ENCODE measurements at places on chromosomes 2 and 18.
A peak's percentile ranks its signal among the peaks of the same experiment; 100 is the strongest.

GRCh38 chr2:230234845-230235244 is 9.3 kb downstream of the SP140 start:
- no peak for DNase-seq

DNA sequence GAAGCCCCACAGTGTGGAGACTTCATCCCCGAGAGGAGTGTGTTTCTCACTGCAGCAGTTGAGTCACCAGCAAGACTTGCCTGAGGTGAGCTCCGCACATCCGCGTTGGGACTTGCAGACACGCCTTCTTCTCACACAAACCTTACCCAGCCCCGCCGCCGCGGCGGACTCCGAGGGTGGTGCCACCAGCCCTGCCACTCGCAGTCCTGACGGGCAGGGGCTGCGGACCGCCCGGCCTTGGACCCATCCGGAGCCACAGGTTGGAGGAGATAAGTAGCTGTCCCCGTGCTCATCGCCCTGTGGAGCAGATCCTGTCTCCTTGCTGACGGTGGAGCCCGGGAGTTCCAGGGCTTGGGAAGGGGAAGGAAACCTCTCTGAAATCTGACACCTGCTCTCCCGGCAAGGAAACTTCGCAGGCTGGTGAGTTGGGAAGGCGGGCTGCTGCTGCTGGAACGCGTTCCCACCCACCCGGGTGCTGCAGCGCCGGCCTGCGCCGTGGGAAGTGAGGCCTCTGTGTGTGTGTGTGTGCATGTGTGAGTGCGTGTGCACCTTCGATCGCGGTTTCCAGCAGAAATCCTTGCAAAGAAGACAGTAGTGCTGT is at the start of gene RAB27B:
TSS of gene RAB27B (plus strand) at position 197 of the 601 bp plus-strand sequence. CDS start 49,109 bp downstream, outside the sequence.
- DNase-seq, result peak; percentile 93

DNA sequence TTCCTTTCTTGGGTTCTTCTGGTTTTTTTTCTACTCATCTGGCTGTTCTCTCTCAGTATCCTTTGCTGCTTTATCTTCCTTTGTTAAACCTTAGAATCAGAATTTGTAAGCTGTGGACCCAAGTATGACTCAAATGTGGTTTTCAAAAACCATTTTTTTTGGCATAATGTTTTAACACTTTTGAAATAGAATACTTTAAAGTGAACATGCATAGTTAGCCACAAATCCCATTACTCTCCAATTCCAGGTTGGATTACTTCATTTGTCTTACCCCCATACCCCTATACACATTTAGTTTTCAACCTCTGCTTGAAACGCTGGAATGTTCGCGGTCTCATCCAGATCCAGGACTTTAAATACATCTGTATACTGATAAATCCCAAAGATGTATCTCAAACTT is 29.1 kb downstream of the ALMS1 start:
- no peak for DNase-seq

DNA sequence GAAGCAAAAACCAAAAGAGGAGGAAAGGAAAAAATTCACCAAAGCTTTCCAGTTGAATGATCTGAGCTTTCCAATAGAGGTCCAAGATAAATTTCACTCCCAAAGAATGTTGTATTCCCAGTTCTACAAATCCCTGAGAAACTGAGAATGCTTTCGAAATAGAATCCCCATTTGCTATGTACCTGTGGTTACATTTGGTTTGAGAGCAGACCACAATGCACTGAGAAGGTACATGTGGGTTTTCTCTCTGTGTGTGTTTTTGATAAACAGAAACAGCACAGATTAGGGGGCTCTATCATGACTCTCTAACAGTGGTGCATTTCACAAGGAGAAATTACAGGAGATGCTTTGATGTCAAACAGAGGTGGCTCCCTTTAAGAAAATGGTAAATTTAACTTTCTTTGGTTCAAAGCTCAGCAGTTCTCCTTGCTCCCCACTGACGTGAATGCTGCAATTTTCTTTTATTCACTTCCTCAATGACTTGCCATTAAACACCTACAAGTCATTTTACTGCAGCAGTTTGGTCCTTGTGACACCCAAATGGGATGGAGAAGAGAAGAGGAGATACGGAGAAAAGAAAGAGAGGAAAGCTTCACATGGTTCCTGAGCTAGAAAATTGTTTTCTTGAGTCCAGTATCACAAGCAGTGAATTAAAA is 108.7 kb downstream of the EPHA4 start:
- DNase-seq, result no peak

DNA sequence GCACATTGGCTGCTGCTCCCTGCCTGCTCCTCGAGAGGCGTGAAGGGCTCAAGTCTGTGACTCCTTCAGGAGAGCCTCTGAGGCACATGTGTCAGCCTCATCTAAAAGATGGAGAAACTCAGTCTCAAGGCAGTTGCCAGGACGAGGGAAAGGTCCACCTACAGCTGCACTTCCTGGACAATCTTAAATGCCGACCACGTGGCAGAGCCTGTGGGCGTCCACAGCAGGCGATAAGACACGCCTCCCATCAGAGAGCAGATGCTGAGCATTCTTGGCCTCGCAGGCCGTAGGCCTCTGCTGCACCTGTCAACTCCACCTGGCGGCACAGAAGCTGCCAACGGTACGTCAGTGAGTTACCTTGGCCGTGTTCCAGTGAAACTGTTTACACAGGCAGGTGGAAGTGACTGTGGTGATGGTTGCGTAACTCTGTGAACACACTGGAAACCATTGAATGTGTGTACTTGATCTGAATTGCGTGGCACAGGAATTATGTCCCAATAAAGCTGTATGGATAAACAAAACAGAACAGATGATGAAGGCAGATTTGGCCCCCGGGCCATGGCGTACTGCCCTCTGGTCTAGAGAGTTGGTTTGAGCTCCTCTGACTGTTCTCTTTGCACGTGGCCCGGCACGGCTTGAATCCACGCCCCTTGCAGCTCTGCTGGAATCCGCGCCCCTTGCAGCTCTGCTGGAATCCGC is 114.5 kb downstream of the RNF144A start:
- no peak for DNase-seq

- peak; percentile 11 for DNase-seq
Observed at GRCh38 chr18:7946734-7947377, 379.7 kb downstream of the PTPRM start.

DNA sequence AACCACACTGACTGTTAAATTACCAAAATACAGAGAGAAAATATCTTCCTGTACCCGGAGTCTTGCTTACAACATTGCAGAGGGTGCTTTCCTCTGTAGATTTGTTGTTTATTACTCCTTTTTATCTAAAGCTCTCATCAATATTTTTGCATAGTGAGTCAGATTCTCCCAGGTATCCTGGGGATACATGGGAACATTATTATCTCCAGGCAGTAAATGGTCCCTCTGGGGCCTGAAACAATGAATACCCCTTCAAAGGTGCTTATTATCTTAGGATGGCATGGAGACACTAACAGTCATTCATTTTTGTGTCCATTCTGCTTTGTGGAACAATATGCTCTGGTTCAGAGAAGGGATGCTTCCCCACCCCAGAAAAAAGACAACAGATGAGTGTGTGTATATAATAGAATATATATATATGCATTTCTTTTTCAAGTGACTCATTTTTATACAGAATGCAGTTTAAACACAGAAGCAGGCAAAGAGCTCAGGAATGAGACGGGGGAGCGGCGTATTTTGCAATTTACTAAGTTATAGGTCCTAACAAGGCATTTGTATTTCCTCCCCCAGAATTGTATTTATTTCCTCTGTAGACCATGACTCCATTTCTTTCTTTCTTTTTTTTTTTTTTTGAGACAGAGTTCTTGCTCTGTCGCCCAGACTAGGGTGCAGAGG is 424.8 kb upstream of the ZEB2 start:
- no peak for DNase-seq

DNA sequence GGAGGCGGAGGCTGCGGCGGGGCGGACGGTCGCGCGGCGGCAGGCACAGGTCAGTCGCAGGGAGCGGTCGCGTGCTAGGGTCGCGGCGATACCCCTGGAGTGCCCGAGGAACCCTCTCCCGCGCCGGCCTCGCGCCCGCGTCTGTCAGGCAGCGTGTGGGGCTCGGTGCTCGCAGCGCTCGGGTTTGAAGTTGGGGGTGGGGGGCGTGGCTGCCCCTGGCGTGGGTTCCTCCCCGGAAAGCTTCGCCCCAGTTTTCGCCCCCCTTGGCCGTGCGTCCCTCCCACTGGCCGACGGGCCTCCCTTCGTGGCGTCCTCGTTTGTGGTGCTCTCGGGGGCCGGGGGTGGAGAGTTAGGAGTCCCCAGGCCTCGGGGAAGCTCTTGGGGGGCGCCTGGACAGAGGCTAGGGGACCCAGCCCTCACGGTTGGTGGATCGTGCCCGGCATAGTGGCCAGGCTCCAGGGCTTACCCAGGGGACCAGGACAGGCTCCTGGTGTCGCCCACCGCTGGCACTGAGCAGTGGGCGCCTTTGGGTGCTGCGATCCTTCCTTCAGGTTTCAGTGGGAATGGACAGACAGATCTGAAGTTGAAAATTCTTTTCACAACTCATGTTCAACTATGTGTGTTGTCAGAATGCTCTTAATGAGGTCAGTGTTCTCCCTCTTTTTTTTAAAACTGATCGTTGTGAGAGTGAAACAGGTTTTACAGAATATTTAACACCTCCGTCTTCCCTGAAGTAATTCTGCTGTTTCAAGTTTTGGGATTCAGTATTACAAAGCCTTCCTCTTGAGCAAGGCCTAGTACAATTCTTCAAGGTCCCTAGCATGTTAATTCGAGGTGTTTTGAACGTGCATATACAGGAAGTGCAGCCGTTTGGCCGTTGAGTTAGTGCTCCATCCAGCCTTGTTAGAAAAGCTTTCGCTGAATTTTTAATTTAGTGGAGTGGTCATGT is 604 bp downstream of the RALBP1 start:
- no peak for DNase-seq
